ENCODE measurements at places on chromosomes 6 and 20.

GRCh38 chr20:17875106-17875980 is 93.3 kb downstream of the SNX5 start:
- peak; percentile 98 for DNase-seq

DNA sequence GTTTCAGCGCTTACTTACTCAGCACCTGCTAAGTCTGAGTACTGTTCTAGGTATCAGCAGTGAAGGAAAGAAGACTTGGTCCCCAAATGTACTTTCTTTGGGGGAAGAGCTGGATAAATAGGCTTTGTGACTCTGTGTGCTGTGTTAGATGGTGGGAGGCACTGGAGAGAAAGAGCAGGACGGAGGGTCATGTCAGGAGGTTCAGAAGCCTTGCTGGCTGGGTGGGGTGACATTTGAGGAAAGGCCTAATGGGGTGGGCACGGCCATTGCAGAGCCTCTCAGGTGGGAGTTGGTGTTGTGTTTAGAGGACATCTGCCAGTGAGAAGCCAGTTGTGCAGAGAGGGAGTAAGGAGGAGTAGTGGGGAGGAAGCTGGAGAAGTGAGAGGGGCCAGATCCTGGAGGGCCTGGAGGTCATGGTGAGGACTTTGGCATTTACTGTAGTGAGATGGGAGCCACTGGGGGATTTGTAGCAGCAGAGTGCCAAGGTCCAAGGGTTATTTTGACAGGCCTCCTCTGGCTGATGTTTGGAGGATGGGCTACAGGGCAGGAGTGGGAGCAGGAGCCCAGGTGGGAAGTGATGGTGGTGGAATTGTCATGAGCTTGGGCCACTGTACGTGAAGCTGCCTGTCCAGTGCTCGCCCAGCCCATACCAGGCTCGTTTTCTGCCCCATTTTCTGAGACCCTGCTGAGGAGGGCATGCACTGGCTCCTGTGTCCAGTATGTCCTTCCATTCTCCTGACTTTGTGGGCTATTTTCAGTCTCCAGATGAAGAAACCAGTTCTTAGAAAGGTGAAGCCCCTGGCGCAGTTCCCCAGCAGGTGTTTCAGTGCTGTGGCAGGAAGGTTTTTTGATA is 886 bp downstream of the SDCBP2 start:
- peak; percentile 74 for DNase-seq

DNA sequence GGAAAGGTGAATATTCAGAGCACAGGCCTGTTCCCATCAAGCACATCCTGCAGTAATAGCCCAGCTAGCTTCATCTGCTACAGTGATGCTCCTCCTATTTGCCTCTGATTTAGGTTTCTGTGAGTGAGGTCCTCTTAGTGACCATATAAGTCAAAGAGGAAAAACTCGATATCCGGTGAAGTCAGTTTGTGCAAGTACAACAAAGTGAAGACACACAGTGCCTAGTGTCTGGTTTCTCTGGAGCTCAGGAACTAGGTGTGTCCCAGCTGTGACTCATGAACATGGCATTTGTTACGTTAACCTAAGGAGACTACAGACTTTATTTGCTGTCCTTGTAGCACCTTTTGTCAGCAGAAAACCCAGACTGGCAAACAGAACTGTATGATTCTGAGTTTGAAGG is 33.9 kb downstream of the EDN1 start:
- no peak for DNase-seq

DNA sequence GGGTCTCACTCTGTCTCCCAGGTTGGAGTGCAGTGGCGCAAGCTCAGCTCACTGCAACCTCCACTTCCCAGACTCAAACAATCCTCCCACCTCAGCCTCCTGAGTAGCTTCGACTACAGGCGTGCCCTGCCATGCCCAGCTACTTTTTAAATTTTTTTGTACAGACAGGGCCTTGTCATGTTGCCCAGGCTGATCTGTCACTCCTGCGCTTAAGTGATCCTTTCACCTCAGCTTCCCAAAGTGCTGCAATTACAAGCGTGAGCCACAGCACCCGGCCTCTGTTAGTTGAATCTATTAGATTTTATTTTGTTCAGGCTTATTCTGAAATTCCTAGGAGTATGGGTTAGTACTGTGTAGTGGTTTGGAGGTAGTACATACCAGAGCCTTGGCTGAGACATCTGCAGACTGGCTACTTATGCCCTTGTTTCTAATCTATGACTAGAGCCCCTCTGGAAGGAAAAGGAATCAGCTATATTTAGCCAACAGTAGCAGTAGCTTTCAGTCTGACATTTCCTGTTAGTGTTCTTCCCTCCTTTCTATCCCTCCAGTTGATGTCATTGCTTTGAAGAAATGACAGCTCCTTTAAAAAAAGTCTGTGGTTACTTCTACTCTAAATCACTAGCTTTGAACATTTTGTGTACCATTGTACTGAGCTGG is 74.4 kb downstream of the ITCH start:
- no peak for DNase-seq

DNA sequence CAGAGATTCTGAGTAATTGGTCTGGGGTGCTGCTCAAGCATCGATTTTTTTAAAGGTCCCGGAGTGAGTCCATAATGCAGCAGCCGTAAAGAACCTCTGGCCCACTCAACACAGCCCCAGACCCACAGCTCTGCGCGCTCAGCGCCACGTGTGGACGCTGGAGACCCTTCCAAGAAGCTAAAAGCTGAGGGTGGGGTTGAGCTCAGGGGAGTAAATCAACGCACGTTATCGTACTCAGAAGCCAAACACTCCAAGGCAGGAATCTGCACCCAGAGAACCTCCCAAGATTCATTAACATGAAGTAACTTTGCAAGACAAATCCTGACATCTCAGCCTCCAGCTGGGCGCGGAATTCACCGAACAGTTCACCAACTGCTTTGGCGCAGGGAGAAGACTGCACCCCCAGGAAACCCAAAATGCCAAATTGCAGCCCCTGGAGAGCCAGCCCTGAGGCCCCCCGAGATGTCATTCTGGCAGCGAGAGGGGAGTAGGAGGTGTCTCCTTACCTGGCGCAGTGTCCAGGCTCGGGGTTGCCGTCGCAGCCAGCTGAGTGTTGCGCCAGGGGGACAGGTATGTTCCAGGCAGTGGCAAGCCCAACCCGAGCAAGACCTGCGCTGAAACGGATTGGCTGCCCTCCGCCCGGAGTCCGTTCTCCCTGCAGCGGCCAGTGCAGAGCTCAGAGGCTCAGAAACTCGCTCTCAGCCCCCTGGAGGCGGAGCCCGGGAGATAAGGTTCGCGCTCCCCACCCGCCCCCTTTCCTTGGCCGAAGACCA is at the start of gene COL21A1:
Gene COL21A1 (minus strand): TSS at position 700 of the 773 bp plus-strand sequence. CDS start 64,962 bp downstream, outside the sequence.
- peak; percentile 44 for DNase-seq

- DNase-seq: no peak
These were observed 96.7 kb downstream of the SNX5 start for GRCh38 chr20:17871886-17872285.

- DNase-seq: peak; percentile 46
These were observed 56.8 kb downstream of the MYH7B start for GRCh38 chr20:35012227-35013069.

DNA sequence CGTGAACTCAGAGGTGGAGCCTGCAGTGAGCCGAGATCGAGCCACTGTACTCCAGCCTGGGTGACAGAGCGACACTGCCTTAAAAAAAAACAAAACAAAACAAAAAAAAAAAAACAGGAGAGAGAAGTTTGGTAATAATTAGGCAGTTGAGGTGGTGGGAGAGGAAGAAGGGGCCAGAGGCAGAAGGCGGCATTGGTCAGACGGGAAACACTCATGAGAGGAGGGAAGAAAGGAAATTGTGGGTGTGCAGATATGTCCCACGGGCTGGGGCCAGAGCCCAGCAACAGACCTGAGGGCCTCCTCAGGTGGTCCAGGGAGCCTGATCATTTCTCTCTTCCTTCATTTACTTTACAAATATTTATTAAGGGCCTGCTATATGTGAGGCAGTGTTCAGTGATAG is 20.0 kb downstream of the SULF2 start:
- no peak for DNase-seq

DNA sequence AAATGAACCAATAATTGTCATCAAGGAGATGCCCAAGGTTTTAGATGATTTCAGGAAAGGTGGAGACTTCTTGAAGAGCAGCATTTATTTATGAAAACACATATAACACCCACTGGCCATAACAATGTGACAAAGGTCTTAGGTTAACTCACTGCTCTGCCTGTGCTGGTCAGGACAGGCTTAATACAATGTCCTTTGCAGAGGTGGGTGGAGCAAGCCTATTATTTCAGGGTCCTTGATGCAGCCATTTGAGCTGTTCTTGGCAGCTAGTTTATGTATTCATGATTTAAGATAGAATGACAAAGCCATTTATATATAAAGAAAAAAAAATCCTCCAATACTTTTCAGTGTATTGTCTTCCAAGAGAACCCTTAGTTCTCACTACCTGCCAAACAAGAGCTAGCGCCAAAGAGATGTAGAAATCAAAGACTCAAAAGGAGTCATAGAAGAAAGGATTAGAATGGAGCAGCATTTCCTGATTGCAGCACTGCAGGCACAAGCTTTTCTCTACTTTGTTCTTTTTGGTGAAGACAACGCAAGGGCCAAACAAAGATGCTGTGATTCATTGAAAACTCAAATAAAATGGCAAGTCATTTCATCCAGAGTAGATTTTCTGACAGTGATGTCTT is 124.3 kb upstream of the TSHZ2 start:
- DNase-seq: no peak

- DNase-seq: no peak
These were observed 131.0 kb upstream of the BMP2 start for GRCh38 chr20:6636209-6637159.

GRCh38 chr6:162217811-162218493 is 509.6 kb downstream of the PRKN start:
- no peak for DNase-seq

- DNase-seq: no peak
These were observed 3.1 kb downstream of the ZBTB2 start for GRCh38 chr6:151388236-151388635.

DNA sequence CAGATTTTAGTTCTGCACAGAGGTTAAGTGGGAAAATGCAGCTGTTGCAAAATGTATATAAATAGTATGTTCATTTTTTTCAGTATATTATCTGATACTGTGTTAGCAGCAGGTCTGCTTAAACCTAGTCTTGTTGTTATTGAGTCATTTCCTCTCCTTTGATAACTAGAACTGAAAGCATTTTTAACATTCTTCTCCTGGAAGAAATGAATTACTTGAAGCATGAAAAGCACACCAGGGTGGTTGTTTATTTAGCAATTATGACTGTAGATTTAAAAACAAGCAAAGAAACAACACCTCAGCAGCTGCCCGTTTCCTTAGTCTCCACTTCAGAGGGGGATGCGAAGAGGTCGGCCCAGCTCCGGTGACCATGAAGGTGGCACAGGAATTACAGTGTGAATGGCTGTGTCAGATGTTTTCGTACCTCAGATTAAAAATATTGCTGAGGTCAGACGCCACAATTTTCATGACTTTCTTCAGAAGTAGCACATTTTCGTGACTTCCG is 53.5 kb downstream of the GOPC start:
- DNase-seq: no peak

GRCh38 chr20:24479595-24479994 is 10.2 kb downstream of the SYNDIG1 start:
- DNase-seq: no peak

GRCh38 chr6:17485181-17485580 is 91.8 kb downstream of the CAP2 start:
- no peak for DNase-seq

- peak; percentile 29 for DNase-seq
These were observed 20.7 kb downstream of the SERPINB6 start for GRCh38 chr6:2950713-2951112.

GRCh38 chr6:131998255-131998982 is 47.2 kb upstream of the CCN2 start:
- DNase-seq: no peak

DNA sequence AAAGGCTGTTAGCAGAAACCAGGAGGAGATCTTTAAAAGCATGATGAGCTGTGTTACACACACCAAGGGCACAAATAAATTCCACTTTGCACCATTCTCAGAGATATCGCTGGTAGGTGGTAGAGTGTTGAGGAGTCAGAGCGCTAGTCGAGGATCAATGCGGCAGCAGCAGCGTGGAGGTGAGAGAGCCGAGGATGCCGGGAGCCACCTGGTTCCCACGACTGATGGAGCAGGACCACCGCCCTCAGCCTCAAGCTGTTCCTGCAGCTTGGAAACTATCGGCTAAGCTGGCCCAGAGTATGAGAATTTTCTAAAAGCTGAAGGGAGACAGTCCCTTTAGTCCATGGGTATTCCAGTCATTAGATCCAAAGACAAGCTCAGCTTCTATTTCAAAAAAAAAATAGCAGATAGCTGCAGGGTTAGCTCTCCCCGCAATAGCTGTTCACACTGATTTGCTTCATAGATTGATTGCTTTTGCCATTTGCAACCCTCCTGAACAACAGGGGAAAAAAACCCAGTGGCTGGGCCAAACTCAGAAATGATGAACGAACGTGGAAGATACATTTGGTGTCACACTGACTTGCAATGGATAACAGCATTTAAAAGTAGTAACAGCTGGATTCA is 106.2 kb downstream of the LCA5 start:
- DNase-seq: no peak

DNA sequence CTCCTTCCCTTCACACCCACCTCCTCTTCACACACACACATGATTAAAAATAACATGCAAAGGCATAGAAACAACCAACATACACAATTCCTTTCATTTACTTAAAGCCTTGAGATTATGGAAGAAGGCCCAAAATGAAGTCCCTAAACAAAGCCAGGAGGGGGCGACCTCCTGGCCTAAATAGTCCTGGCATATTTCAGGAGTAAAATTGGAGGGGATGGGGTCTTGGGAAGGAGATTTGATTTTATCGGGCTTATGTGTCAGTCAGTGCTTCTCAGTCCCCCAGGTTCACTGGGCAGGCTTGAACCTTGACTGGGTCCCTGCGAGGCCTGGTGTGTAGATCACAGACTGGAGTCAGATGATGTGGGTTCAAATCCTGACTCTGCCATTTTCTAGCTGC is 266.4 kb downstream of the SAMD5 start:
- DNase-seq: no peak

GRCh38 chr20:9646375-9646774 is 132.0 kb downstream of the LAMP5 start:
- DNase-seq: no peak

DNA sequence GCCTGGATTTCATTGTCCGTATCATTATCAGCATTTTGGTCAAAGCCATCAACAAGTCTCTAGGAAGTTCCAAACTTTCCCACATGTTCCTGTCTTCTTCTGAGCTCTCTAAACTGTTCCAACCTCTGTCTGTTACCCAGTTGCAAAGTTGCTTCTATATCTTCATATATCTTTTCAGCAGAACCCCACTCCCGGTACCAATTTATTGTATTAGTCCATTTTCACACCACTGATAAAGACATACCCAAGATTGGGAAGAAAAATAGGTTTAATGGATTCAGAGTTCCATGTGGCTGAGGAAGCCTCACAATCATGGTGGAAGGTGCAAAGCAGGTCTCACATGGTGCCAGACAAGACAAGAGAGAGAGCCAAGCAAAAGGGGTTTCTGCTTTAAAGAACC is 293.2 kb downstream of the EPM2A start:
- no peak for DNase-seq

- peak; percentile 55 for DNase-seq
These were observed 5.6 kb upstream of the SYNE1 start for GRCh38 chr6:152642578-152643375.

DNA sequence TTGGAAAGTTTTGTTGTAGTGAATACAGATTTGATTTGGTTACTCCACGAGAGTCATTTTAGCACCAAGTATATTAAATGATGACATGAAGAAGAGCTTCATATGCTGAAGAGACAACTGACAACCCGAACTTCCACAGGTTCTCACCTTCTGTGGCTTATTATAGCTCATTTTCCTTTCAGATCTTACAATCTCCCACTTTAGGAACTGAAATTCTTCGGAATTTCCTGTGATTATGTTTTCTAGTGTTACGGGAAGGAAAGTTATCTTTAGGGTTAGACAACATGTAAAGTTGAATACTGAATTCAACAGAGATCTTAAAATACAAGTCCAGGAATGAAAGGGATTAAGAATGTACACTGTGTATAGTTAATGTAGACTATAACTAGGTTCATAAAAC is 49.6 kb upstream of the TXNDC5 start:
- DNase-seq: no peak
